Caki2 (cell line): ENCODE measurements at places on chromosomes 12 and 14.

GRCh38 chr14:61549425-61549824 lies 145.9 kb upstream of the HIF1A start:
- DNase-seq: no peak

DNA sequence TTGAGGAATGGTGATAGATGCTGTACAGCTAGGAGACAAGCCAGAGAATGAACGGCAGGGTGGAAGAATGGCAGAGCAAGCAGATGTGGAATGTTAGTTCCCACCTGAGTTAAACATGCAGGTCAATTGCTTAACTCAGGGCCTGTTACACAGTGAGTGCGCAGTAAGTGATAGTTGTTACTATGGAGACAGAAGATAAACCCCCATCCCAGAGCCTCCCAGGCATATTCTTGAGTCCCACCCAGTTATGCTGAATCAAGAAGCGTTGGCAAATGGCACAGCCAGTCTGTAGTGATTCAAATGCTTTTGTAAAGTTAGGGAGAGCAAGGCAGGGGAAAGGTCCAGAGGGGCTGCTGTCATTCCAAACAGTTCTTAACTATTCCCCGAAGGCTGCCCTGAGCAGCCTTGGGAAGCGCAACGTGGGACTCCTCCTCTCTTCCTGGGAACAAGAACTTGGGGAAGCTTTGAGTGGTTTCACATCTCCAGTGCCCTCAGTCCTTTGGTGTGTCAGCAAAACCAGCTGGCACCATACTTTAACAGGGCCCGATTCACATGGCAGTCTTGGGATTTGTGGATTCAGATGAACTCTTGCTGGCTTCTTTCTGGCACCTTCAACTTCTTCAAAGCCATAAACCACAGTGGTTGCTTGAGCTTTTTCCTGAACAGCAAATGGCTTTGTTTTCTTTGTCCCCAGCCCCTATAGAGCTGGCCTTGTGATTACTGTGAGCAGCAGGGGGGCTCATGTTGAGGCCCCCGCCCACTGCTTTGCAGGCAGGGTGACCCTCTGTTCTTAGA lies 66.4 kb downstream of the PPM1A start:
- no peak for DNase-seq

GRCh38 chr14:103071544-103072251 lies 12.3 kb upstream of the LBHD2 start:
- peak; percentile 81 for DNase-seq

DNA sequence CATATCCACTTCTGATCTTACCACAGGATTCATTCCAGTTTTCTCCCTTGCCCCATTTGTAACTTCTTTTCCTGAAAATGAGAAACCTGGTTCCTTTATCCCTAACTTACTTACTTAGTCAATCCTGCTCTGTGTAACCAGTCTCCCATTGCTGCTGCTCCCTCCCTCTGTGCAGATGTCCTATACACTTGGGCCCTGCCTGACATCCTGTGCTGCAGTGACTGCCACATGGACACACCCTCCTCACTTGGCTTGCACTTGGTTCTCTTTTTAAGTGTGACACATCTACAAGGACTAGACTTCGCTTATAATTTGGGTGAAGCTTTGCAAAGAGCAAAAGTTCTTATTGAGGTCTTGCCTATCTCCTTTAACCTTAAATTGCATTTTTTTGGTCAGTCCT lies 51.4 kb downstream of the FGD4 start:
- no peak for DNase-seq

- DNase-seq: no peak
Observed at GRCh38 chr12:120194226-120194533, 335 bp downstream of the GCN1 start.

GRCh38 chr14:45198551-45198950 lies 54.5 kb downstream of the MIS18BP1 start:
- no peak for DNase-seq

GRCh38 chr12:31783996-31784645 lies 55.3 kb upstream of the AMN1 start:
- no peak for DNase-seq

GRCh38 chr12:41966001-41966400 lies 178.7 kb downstream of the GXYLT1 start:
- DNase-seq: no peak

- no peak for DNase-seq
Observed at GRCh38 chr12:131051155-131051473, 97.4 kb downstream of the ADGRD1 start.

DNA sequence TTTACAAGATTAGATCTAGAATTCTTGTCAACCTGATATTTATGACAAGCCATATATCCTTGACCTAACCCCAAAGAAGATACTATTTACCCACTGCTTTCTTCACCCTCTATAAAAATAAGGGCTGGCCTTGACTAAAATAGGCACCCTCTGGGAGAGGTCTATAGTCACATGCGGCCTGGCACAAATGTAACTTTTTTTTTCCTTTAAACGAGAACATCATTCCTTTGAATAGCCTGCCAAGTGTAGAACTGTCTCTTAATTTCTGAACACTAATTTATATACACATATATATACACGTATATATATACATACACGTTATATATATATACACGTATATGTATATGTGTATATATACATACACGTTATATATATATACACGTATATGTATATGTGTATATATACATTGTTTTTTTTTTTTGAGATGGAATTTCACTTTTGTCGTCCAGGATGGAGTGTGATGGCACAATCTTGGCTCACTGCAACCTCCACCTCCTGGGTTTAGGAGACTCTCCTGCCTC lies 18.6 kb downstream of the PPTC7 start:
- DNase-seq: no peak

DNA sequence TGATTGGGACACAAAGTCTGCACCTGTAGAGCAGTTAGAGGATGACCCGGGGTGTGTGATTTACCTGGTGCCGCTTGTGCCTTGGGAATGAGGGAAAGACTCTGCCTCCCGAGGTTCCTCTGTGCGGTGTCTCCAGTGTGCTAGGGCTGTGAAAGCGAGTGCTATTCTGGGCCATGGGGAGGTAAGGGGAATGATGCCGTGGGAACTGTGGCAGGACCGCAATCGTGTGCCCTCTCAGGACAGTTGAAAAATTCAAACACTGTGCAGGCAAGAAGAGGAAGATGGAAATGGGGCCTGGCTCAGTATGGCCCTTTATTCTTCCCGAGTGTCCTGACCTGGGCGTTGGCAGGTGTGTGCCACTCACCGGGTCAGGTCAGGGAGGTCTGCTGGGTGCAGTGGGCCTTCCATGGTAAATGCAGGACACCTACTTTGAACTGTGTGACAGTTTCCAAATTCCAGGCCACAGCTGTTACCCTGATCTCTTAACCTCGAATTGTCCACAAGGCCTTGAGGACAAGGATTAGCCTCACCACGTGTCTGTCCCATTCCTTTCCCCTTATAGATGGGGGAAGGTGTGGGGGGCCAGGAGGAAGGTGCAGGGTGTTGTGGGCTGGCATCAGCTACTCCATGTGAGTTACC lies 1.4 kb downstream of the SIVA1 start:
- DNase-seq: no peak

GRCh38 chr12:80979816-80980215 lies 42.1 kb upstream of the LIN7A start:
- no peak for DNase-seq

DNA sequence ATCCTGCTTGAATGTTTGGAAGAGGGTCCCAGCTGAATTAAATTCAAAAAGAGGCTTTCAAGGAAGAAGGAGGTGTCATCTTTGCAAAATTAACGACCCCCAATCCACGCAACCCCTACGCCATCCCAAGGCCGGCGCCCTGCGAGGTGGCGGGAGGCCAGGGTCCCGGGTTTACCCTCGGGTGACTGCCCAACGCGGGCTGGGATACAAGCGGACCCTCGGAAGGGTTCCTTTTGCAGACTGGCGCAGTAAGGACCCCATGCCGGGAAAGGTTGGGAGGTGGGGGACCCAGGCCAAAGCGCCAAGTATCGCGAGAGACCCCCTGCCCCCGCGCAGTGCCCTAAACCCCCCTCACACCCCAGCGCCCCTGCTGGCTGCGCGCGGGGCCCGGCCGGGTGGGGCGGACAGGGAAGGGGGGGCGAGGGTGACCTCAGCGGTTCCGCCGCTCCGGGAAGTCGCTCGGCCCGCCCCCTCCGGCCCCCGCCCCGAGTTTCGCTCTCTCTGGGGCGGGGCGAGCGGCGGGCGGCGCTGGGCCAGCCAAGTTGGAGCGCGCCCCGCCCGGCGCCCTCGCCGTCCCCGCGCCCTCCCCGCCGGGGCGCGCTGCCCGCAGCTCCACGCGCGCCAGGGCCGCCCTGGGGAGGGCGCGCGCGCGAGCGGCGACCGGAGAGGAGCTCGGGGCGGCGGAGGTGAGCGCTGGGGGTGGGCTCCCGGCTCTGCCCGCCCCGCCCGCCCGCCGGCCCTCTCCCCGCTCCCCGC lies 708 bp upstream of the ZBTB42 start:
- peak; percentile 59 for DNase-seq

DNA sequence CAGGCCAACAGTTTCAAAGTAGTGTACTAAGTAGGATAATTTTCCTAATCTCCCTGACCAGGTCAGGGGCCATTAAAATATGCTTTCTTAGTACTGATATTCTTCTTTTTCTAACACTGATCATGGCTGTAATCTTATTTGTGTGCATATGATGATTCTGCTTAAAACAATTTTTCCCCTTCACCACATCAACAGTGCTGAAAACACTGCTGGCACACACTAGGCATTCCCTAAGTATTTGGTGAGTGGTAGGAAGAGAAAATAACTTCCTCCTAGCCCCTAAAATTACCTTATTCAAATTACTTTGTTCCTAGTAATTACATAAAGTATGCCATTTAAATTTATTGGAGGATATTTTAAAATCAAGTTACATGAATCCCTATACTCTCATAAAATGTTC lies 49.9 kb upstream of the BBS10 start:
- DNase-seq: no peak

- DNase-seq: no peak
Observed at GRCh38 chr12:13039328-13039956, 4.7 kb upstream of the FAM234B start.

DNA sequence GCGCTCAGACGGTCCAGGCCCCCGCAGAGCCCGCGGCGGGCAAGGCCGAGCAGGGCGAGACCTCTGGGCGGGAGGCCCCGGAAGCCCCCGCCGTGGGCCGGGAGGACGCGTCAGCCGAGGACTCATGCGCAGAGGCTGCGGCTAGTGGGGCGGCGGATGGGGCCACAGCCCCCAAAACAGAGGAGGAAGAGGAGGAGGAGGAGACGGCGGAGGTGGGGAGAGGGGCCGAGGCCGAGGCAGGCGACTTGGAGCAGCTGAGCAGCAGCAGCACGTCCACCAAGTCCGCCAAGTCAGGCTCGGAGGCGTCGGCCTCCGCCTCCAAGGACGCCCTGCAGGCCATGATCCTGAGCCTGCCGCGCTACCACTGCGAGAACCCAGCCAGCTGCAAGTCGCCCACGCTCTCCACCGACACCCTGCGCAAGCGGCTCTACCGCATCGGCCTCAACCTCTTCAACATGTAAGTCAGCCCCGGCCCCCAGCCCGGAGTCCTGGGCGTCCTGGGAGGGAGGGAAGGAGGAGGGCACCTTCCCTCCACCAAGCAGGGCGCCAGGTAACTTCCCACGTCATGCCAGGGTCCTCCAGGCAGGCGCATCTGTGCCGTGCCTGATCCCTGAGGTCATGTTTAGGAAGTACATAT lies 72.4 kb downstream of the IQSEC3 start:
- no peak for DNase-seq

- no peak for DNase-seq
Observed at GRCh38 chr14:101004954-101005353, 101.4 kb upstream of the RTL1 start.

- peak; percentile 56 for DNase-seq
Observed at GRCh38 chr14:64501411-64502171, 2.0 kb downstream of the ZBTB25 start.

DNA sequence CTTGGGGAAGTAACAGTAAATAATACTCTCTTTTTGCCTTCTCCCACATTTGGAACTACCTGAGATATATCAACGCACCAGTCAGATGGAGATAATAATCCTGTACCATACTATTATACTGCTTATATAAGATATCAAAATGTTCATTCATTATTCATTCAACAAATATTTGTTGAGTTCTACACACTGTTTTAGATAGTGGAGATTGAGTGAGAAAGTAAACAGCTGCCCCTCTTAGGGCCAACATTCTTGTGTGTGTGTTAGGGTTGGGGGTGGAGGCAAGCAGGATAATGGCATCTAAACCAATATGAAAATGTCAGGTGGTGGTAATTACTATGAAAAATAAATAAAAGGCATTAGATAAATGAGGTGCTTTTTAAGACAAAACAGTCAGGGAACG lies 14.0 kb downstream of the MIS18BP1 start:
- no peak for DNase-seq

GRCh38 chr14:24271834-24272263 lies 452 bp upstream of the RABGGTA start:
- DNase-seq: no peak

GRCh38 chr12:108016022-108016564 lies 113.0 kb upstream of the WSCD2 start:
- no peak for DNase-seq

- DNase-seq: no peak
Observed at GRCh38 chr14:59292921-59293534, 104.6 kb downstream of the DAAM1 start.
